ENCODE measurements at places on chromosomes 16 and 17.

DNA sequence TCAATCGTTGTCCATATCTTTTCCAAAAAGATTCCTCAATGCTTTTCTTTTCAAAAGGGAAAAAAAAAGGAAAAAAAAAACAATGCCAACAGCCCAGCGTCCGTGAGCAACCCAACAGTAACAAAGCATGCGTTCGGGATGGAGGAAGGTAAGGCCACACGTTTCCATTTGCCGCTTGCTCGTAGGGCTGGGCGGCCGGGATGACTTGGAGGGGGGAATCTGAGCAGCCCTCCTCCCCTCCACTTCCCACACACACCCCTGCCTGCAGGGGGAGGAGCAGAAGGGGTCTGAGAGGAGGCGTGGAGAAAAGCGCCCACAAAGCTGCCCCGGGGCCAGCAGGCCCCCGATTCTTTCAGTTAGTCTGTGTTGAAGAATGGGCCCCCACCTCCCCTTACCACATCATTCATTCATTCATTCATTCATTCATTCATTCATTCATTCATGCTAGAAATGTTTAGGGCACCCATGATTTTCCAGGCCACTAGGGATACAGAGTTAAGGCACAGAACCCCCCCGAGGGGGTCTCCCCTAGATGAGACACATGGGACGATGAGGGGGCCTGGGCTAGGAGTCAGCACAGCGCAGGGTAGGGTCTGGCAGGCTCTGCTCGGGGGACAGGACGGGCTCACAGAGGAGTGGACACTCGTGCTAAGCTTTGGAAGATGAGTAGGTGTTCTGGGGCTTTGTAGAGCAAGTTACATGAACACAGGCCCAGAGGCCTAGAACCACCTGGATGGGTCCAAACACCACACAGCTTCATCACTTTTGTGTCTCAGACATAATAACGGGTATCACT, 10.9 kb upstream of the TBX2 start:
- DNase-seq: no peak

DNA sequence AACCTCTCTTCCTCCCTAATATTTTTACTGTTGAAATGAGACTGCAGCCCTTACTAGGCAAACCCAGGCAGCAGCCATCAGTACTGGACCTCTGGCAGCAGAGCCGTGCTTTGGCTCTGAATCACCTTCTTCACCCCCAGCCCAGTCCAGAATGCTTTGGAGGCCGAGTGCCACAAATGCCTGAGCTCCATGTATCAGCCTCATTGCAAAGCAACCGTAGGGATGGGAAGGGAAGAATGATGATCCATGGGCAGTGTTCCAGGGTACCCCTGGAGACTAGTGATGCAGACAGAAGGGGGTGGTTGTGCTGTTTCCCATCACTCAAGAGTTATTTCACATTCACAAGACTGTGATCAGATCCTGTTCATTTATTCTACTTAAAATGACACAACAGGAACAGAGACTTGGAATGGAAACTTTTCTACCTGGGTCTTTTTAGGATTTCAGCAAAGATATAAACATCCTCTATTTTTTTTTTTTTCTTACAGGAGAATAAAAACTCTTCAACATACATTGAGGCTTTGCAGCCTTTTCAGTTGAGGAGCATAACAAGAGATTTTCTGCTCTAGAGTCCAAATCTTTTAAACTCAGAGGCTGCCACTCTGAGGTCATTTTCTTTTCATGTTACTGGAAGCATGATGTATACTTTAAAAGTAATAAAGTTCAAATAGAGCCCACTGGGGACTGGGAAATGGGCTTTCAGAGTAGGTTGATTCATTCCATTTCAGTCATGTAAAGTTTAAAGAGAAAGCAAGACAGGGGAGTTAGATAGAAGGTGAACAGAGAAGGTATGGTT, 138.3 kb downstream of the KCNJ2 start:
- peak; percentile 33 for DNase-seq

DNA sequence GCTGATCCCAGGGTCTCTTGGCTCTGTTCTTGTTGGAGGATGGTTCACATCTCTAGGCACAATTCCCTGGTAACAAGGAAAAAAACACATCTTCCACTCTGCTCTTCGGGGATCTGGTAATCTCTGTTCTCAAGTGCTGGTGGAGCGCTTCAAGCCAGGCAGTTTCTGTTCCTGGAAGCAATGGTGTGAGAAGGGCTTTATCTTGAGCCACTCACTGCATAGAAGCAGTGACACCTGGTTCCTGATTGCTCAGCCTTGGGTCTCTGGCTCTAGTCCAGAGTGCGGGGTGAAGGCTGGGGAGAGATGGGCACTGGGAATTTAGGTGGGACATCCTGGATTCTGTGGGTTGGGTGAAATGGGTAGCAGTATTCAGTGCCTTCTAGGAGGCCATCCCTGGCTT, 14.1 kb downstream of the AKAP1 start:
- no peak for DNase-seq

GRCh38 chr17:30219315-30219714, 16.2 kb downstream of the SLC6A4 start:
- DNase-seq: no peak

- DNase-seq: peak; percentile 27
Observed at GRCh38 chr17:55177159-55177854, 87.5 kb upstream of the HLF start.

- no peak for DNase-seq
Observed at GRCh38 chr16:76639685-76640289, 362.6 kb downstream of the CNTNAP4 start.

DNA sequence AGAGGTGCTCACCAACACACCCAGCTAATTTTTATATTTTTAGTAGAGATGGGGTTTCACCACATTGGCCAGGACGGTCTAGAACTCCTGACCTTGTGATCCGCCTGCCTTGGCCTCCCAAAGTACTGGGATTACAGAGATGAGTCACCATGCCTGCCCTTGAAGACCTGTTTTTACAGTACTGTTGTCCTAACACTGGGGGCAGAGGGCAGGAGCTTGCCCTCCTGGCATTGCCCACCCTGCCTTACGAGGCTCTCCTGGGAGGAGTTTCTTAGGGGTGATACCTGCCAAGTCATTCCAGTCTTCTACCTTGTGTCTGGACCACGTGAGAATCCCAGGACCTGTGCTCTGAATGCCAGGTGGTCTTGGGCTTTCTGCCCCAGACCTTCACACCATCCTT, 2.7 kb downstream of the ASPSCR1 start:
- no peak for DNase-seq

- peak; percentile 37 for DNase-seq
Observed at GRCh38 chr17:47324224-47325020, 667 bp downstream of the EFCAB13 start.

DNA sequence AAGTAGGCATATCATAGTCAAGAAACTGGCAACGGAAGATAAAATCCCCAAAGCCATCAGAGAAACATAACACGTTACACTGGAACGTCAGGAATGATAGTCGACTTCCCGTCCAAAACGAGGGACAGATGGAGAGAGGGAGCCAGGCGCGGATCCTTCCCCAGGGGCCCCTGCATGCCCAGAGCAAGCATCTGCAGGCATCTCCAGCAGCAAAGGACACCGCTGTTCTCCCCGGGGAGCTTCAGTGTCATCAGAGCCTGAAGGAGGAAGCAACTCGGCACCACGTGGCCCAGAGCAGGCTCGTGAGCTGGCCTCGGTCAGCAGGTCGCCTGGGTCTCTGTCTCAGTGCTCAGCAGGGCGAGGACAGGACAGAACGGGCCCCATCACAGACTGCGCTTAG, 50.1 kb downstream of the LMF1 start:
- DNase-seq: peak; percentile 69

- no peak for DNase-seq
Observed at GRCh38 chr17:73938706-73939105, 264.8 kb upstream of the RPL38 start.

DNA sequence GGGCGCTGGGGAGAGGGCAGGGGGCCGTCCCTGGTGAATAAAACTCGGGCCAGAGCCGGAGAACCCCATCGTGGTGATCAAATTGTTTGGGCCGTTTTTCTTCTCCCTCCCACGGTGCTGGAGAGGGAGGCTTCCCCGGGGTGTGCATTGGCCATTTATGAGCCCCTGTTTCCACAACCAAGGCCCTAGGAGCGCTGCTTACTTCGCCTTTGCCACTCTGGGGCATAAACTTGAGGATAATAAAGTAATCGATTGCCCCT, 544 bp downstream of the CCP110 start:
- no peak for DNase-seq

DNA sequence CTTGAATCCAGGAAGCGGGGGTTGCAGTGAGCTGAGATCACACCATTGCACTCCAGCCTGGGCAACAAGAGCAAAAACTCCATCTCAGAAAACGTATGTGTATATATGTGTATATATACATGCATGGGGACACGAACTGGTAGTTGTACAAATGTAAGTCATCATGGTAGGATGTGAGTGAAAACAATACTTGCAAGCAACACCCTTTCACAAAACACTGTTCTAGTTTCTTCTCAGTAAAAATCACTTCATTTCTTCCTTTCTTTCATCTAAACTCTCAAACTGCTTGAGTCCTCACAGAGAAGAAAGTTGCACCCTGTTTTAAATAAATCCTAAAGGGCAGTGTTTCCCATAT, 51.8 kb downstream of the METTL16 start:
- DNase-seq: no peak

All from AG08395 (cell line).